ENCODE measurements at places on chromosomes 5 and 9. TPM values are rescaled to one million over a fixed set of nuclear protein-coding genes. Genes with fewer than 3 reads are reported as not detected.
A peak's percentile ranks its signal among the peaks of the same experiment; 100 is the strongest.

Gene IRX1
- total RNA-seq = not detected

Gene CSF2
- not detected for total RNA-seq

Gene FOXD4L6
- total RNA-seq = not detected

Gene PSD2
- total RNA-seq = 0.19 TPM

Gene MIER3
- total RNA-seq = 37.1 TPM

Gene RBM18
- total RNA-seq = 15.9 TPM

Gene SMIM33
- 0.13 TPM for total RNA-seq

Gene TMC1
- not detected for total RNA-seq

GRCh38 chr5:115262321-115263077 is at the start of gene PGGT1B:
TSS of gene PGGT1B (minus strand) at chr5:115262877. CDS start at chr5:115262851, 26 bp downstream.
- peaks cover 5% of the 10 kb centered on the region for H3K36me3 ChIP-seq
- DNase-seq = peak; percentile 66
- no peaks in the 10 kb centered on the region for H3K27me3 ChIP-seq
- peaks cover 51% of the 10 kb centered on the region for H3K4me1 ChIP-seq
- H3K27ac ChIP-seq = peak within 1 kb of the TSS; percentile 96

GRCh38 chr9:105510024-105510423 is 47.9 kb upstream of the FKTN start:
- H3K4me1 ChIP-seq = no peaks in the 10 kb centered on the region
- no peaks in the 10 kb centered on the region for H3K36me3 ChIP-seq
- H3K27ac ChIP-seq = no peak overlapping the region
- H3K4me3 ChIP-seq = no peak overlapping the region
- H3K27me3 ChIP-seq = no peaks in the 10 kb centered on the region

Gene TAF11L5
- not detected for total RNA-seq

- no peak overlapping the region for H3K27ac ChIP-seq
- no peaks in the 10 kb centered on the region for H3K4me1 ChIP-seq
- no peaks in the 10 kb centered on the region for H3K27me3 ChIP-seq
- DNase-seq = no peak
These were observed 220.1 kb downstream of the FAM114A2 start for GRCh38 chr5:153818626-153819025.

DNA sequence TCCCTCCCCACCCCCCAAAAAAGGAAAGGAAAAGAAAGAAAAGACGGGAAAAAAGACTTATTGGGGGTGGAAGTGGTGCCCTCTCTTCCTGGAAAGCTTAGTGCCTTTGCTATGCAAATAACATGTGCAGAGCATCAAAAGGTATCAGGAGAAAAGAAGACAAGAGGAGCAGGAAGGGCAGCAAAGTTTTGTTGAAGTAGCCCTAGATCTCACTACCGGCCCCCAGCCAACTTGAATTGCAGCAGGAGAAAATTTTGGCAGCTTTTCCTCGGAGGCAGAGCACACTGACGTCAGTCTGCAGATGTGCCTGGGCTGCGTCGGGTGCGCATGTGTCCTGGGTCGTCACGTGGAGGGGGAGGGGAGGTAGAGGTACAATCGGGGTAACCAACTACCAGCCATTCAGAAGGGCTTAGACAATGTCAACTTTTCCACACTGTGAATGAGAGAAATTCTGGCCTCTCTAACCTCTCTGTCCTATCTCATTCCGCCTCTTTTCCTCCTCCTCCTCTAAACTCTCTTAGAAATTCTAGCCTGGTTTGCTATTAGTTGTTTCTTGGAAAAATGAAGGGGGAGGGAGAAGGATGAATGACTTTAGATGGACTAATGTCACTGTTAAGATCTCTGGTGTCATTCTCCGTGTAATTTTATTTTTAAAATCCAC is at the start of gene ADAMTS6:
TSS of gene ADAMTS6 (minus strand) at position 286 of the 661 bp plus-strand sequence. CDS start 8,247 bp downstream, outside the sequence.
- H3K27me3 ChIP-seq = no peaks in the 10 kb centered on the region
- no peaks in the 10 kb centered on the region for H3K36me3 ChIP-seq
- DNase-seq = peak; percentile 92

- H3K27ac ChIP-seq = no peak overlapping the region
- no peaks in the 10 kb centered on the region for H3K27me3 ChIP-seq
- H3K4me3 ChIP-seq = no peak overlapping the region
- no peak for DNase-seq
These were observed 218.6 kb downstream of the MAN2A1 start for GRCh38 chr5:109908366-109908765.

All from naive thymus-derived CD8-positive, alpha-beta T cell (primary cell).